T-helper 1 cell treated with Interleukin-12 subunit alpha and Interleukin-12 subunit beta and Interleukin-4 antibody, amounts not matched to agents 30 ng/mL and 1 ng/mL, for 36 hours (primary cell): ENCODE measurements at places on chromosomes 6 and 20. TPM values are rescaled to one million over a fixed set of nuclear protein-coding genes. Genes with fewer than 3 reads are reported as not detected.

BANF2 gene
- not detected in 2 replicates for total RNA-seq

KIF6 gene
- total RNA-seq: 0.10 TPM in 1 of 2 replicates, not detected in the other

APOBEC2 gene
- total RNA-seq: not detected in 2 replicates

TCF15 gene
- not detected in 2 replicates for total RNA-seq

PRICKLE4 gene
- 0.59 TPM in 1 of 2 replicates, not detected in the other for total RNA-seq

SPATS1 gene
- not detected in 2 replicates for total RNA-seq
